Germinal center (tissue), 1 donor: ENCODE measurements at places on chromosomes 6 and 20.

DNA sequence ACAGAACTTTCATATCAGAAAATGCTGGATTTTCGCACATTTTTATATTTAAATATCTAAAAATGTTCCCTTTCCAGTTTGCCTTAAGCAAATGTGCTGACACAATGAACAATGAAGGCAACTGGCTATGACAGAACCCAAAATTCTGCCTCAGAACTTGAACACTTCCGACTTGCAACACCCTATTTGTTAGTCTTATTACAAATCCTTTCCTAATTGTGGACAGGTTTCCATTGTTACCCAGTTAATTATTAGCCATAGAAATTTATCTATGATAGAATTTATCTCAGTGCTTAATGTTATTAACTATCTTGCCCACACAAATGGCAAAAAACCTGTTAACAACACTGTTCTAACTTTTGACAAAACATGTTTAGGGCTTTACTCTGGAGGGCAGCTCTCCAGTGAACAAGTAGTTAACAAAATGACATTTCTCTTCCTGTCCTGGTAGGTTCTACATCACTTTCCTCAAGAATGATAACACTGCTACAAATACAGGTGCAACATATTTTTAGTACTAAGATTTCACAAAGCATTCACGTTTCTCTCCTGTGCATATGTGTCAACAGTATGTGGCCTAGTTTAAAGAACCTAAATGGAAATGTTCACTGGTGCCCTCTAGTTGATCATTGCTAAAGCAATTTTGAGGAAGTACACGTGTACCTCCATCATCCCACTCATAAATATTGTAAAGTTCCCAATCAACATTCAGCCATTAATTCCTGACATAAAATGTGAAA is 58.4 kb downstream of the HIVEP2 start:
- peak; percentile 17 for DNase-seq

DNA sequence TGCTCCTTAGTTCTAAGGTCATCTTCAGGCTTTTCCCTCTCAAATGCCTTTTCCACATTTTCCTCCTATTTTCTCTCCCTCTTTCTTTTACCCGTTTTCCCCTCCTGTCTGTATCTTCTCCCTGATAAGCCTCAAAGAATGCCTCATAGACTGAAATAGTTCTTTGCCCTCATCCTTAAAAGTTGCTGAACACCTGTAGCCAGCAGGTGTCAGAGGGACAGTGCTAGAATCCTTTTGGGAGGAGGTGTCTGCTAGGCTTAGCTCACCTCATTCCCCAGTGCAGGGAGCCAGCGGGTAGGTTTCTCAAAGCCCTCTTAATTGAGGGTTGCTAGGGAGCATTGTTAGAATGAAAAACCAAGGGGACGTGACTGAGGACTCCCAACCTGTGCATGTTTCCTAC is 204.0 kb downstream of the TSHZ2 start:
- DNase-seq = no peak

DNA sequence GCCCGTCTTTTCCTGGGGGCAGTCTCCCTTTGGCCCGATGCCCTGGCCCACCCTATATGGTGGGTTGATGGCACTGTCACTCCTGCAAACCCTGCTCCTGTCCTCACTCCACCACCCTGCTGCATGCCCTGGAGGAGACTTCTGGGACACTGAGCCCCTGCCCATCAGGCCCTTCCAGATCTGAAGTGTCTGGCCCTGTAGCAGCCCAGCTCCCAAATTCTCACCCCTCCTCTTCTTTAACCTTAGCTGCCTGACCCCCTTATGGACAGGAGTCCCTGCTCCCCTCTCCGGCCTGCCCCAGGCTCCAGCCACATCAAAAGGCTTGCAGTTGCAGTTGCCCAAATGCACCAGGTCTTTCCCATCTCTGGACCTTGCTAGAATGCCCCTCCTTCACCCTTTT is 20.8 kb upstream of the SLC32A1 start:
- no peak for DNase-seq

DNA sequence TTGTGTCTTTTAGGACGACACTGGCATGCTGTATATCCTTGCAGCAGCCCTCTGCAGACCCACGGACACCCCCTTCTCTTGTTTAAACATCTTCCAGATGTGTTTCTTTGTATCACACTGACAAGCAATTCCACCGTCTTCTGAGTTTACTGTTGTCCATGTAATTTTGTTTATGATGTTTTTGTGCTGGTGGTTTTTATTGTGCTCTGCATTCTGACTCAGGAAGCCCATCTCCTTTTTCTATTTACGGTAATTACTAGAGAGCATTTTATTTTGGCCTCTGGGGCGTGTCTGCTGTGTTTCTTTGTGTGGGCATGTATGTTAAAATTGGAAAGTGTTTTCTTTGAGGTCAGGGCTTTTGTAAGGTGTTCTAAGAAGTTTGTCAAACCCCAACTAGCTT is 111.9 kb downstream of the JARID2 start:
- DNase-seq = no peak

GRCh38 chr6:43159599-43159998 is 11.5 kb upstream of the SRF start:
- DNase-seq = no peak

DNA sequence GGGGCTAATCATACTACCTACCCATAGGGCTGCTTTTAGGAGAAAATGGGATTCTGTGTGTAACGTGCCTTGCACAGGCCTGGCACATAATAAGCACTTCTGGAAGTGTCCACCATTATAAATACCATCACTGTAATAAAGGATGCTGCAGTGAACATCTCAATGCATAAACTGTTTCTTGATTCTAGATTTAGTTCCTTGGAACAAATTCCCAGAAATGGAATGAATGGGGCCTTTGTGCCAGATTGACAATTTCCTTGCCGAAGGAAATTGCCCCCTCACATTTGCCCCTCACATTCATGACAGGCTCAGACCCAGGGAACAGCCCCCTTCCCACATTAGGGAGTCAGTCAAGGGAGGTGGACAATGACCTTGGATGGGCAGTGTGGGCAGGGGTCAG is 29.2 kb downstream of the BPIFB4 start:
- no peak for DNase-seq

GRCh38 chr6:100479179-100480035 is 14.7 kb upstream of the SIM1 start:
- DNase-seq = no peak

GRCh38 chr20:16810216-16810615 is 62.1 kb downstream of the OTOR start:
- DNase-seq = no peak

DNA sequence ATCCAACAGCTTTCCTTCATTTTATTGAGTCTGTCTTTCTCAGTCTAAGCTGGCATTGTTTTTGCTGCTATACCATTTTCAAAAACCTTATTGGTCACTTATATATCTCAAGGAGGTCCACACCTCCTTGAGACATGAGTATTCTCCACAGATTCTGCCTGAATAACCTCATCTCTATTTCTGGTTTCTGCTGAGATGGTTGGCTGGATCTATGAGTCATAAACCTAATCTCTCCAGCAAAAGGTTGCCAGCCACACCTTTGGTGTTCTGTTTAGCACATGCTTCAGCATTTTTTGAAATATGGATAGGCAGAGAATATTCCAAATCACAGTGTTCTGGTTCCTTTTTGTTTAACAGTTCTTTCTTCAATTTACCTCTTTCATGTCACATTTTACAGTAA is 40.8 kb upstream of the TMEM244 start:
- DNase-seq = no peak

GRCh38 chr6:137799950-137800568 is 67.0 kb upstream of the TNFAIP3 start:
- DNase-seq = peak; percentile 47

DNA sequence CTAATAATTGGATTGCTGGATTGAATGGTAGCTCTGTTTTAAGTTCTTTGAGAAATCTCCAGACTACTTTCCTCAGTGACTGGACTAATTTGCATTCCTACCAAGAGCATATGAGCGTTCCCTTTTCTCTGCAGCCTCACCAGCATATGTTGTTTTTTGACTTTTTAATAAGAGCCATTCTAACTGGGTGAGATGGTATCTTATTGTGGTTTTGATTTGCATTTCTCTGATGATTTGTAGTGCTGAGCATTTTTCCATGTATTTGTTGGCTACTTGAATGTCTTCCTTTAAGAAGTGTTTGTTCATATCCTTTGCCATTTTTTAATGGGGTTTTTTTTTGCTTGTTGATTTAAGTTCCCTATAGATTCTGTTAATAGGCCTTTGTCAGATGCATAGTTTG is 94.7 kb upstream of the AHI1 start:
- DNase-seq = no peak

- no peak for DNase-seq
These were observed 20.0 kb upstream of the LBP start for GRCh38 chr20:38326309-38326708.

DNA sequence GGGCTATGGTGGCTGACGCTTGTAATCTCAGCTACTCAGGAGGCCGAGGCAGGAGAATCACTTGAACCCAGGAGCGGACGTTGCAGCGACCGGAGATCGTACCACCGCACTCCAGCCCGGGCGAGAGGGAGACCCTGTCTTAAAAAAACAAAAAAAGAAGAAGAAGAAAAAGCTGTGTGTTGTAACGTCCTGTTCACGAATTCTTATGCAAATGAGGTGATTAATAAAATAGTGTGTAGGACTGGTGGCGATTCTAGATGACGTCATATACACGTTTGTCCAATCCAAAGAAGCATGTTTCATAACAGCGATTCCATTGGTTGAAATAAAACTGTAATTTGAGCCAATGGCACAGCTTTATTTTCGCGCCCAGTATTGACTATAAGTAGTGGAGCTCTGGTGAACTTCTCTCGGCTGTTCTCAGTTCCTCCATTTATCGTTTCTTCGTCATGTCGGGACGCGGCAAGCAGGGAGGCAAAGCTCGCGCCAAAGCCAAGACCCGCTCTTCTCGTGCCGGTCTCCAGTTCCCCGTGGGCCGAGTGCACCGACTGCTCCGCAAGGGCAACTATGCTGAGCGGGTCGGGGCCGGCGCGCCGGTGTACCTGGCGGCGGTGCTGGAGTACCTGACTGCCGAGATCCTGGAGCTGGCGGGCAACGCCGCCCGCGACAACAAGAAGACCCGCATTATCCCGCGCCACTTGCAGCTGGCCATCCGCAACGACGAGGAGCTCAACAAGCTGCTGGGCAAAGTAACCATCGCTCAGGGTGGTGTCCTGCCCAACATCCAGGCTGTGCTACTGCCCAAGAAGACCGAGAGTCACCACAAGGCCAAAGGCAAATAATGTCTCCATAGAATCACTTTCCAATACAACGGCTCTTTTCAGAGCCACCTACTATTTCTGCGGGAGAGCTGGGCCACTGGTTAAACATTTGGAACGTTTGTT is 47.0 kb downstream of the OR2B2 start:
- peak; percentile 94 for DNase-seq

GRCh38 chr6:15876406-15876805 is 213.6 kb upstream of the DTNBP1 start:
- no peak for DNase-seq

GRCh38 chr20:48886194-48886593 is 35.3 kb upstream of the ARFGEF2 start:
- DNase-seq = no peak

- DNase-seq = no peak
These were observed 1.3 kb downstream of the CALHM5 start for GRCh38 chr6:116512734-116513133.

DNA sequence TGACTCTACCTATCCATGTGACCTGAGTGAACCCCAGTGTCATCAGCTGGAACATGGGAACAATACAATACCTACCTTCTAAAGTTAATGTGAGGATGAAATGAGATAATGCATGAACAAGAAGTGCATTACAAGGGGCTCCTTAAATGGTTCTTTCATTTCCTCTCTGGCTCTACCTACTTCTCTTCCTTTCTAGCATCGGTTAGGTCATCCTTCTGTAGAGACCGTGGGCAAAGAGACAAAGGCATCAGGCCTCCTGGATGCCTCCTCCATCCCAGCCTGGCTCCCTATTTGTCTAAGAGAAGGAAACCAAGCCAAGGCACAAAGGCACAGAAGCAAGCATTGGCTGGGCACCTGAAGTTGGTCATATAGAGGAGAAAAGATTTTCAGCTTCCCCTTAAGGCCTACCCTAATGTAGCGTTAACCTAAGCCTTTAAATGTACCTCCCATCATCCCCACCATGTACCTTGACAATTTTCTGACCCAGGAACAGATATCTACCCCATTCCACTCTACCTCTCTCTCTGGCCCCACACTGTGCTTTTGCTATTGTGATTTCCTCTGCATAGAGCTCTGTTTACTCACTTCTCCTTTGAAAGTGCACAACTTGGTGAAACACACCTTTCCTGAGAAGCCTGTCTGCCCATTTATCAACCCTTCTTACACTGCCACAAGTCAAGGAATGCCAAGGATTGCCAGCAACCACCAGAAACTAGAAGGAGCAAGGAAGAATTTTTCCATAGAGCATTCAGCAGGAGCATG is 86.6 kb downstream of the GCLC start:
- peak; percentile 42 for DNase-seq

- no peak for DNase-seq
These were observed 148.3 kb upstream of the STXBP5 start for GRCh38 chr6:147055821-147056392.

DNA sequence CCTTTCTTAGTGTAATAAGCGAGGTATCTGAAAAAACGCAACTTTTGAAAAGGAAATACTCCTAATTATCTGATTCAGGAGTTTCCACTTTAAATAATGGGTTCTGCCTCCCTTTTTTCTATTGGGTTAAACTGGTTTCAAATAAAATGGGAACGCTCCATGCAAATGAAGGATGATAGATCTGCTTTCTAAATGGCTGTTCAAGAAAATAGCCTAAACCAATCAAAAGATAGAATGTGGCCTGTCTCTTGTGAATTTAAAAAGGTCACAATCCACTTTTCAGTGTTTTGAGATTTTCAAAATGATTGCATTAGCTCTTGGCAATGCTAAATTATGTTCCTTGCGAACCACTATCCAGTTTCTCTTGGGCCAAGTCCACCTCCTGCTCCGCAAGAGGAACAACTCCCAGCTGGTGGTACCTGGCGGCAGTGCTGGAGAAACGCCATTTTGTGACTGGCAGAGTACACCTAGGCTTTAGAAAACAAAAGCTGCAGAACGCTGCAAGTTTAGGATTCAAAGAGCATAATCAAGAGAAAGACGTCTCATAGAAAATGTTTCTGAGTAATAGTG is 56.7 kb downstream of the TRIM38 start:
- no peak for DNase-seq

DNA sequence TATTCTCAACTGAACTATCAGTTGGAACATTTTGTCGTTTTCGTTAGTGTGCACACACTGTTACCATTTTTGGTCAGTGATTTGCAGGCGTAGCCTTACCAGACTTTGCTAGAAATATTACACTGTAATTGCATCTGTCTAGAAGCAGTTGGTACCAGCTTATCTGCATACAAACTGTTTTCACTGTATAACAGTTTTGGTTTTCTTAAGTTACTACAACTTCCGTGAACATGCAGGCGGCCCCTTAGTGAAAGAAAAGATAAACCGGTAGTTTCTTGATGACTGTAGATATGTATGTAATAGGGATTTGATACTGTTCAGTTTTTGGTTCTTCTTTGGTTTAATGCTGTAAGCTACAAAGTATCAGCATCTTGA is 1.3 kb downstream of the DSTN start:
- DNase-seq = no peak

- DNase-seq = no peak
These were observed 37.4 kb upstream of the OPRM1 start for GRCh38 chr6:154001494-154002285.

- DNase-seq = no peak
These were observed 24.6 kb downstream of the PMEPA1 start for GRCh38 chr20:57685146-57685758.

GRCh38 chr6:36695414-36695813 is 2.2 kb upstream of the RAB44 start:
- no peak for DNase-seq

- no peak for DNase-seq
These were observed 489.2 kb downstream of the DHX35 start for GRCh38 chr20:39451386-39451785.
